ENCODE measurements at places on chromosomes 2 and 18.

DNA sequence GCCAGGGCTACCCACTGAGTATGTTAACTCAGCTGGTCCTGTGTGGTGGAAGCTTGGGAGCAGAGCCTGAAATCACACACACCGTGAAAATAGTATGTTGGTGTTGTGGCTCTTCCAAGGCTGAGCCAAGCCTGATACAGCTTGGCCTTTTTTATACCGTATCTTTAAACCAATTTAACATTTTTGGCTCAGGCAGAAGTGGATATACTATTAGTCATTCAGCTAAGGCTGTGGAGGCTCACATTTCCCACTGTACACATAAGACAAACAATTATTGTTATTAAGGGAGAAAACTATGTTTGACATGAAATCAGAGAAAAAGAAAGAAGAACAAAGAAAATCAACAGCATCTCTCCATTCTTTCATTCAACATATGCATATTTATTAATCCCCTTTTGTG lies 159.0 kb downstream of the BCL11A start:
- no peak for DNase-seq

- peak; percentile 57 for DNase-seq
Observed at GRCh38 chr2:47070920-47071824, 83.9 kb downstream of the STPG4 start.

- no peak for DNase-seq
Observed at GRCh38 chr2:222506230-222506935, 82.0 kb downstream of the SGPP2 start.

DNA sequence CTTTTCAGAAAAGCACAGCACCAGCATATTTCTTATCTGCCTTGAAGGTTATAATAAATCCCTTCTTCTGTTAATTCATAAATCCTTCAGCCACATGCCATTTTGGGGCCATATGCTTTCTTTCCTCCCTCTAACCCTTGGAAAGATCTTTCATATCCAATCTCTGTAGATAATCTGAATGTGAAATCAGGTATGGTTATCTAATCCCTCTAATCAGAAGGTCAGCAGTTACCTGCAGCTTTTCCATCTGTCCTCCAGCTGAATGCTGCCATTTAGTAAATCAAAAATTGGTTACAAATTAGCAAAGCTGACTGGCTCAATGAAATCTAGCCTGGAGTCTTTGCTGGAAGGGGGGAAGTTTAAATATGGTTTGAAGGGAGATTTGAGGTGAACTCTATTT lies 230.5 kb downstream of the PIK3C3 start:
- no peak for DNase-seq

- DNase-seq = no peak
Observed at GRCh38 chr2:210318486-210318885, 3.5 kb upstream of the MYL1 start.

DNA sequence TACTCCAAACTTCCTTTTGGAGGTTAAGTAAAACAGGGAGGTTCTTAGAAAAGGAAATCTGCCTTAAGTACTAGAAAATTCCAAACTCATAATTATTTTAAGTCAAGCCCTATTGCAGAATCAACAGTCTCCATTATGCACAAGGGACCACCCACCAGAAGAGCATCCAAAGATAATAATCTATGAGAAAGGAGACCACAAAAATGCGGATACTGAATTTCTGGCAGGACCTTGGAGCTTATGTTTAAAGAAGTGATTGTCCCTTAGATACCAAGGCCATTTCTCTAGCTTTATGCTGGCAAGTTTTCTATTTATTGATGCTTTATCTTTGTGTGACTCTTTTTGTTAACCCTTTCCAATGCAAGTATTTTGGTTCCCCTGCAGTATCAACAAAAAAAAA lies 404.0 kb upstream of the MMADHC start:
- no peak for DNase-seq

GRCh38 chr18:74804677-74805076 lies 207.0 kb downstream of the ZNF407 start:
- DNase-seq = no peak

DNA sequence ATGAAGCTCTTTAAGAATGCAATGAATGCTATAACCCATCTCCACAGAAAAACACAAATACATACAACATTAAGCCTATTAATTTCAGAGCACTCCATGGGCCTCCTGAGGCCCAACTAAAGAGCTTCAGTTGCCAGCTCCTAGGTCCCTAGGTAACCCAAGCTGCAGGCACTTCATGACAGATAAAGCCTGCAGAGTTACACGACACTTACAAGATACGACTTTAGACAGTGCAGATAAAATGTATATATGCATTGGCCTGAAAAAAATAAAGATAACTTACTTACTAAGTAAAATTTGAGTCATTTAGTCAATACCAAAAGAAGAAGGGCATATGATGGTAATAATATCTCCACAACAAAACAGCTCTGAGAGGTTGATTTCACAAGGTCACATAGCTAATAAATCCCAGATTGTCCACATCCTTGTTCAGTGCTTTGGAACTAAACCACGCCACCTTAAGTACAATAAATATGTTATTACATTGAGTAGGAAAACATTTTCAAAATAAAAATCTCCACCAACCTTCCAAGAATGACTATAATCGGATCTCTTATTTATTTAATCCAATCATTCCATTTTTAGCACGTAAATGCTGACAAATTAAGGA lies 3.4 kb downstream of the MAP4K3 start:
- DNase-seq = no peak

DNA sequence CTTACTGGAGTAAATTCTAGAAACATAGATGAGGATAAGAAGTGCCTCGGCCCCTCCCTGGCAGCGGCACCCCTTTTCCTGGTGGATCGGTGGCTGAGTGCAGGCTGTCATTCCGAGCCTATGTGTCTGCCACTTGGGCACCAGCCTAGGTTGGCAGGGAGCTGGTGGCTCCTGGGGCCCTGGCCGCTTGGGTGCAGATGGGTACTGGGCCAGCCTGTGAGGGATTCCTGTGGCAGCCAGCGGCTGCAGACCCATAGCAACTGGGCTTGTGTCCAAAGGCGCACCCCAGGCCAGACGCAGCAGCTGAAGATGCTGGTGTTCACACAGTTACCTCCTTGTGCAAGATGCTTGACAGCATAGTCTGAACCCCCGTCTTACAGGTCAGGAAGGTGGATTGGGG lies 2.8 kb downstream of the SNORC start:
- no peak for DNase-seq

Measured in activated CD4-positive, alpha-beta T cell treated with anti-CD3 and anti-CD28 coated beads for 48 hours (primary cell).